ENCODE measurements at places on chromosomes 1 and 21.

DNA sequence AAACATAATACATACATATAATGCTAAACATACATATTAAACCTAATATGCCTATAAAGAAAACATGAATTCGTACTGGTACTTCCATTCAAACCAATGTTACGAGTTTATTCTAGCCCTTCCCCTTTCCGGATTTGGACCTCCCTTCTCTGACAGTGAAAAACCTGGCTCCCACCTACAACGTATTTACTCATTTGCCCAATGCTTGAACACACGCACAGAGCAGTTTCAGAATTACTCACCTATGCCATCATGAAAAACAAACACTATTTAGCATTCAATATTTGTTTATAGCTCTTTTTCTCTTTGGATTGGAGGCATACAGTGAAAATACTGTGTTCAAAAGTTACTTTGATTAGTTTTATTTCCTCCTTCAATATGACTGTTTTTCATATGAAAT is 204.4 kb downstream of the LMX1A start:
- no peak for DNase-seq

DNA sequence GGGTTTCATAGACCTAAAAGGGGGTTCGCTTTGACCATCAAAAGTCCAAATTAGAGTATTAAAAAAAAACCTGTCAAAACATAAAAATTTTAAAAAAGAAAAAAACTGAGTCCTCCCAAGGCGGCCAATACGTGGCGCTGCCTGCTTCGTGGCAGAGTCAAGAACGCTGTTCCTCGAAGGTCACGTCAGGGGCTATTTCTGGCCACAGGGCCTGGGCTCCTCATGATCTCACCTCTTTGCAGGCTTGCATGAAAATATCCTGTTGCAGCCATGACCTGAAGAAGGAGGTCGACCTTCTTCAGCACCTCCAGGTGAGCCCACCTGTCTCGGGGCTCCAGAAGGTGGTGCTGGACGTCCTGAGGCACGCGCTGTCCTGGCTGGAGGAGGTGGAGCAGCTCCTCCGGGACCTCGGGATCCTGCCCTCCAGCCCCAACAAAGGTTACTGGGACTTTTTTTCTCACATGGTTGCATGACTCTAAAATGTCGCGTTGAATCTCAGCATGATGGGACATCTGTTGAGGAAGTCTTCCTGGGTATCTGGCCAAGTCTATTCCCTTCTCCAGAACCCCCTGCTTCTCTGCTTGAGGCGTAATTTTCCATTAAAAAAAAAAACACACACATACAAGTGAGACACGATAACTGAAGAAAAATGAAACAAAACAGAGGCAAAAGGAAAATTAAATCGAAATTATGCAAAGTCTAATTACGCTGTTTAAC is 80.4 kb upstream of the EFHD2 start:
- peak; percentile 69 for DNase-seq

- DNase-seq = no peak
Observed at GRCh38 chr1:235504122-235504493, at the start of gene B3GALNT2. TSS of gene B3GALNT2 (minus strand) at chr1:235504452. CDS start at chr1:235504252, 200 bp downstream.

DNA sequence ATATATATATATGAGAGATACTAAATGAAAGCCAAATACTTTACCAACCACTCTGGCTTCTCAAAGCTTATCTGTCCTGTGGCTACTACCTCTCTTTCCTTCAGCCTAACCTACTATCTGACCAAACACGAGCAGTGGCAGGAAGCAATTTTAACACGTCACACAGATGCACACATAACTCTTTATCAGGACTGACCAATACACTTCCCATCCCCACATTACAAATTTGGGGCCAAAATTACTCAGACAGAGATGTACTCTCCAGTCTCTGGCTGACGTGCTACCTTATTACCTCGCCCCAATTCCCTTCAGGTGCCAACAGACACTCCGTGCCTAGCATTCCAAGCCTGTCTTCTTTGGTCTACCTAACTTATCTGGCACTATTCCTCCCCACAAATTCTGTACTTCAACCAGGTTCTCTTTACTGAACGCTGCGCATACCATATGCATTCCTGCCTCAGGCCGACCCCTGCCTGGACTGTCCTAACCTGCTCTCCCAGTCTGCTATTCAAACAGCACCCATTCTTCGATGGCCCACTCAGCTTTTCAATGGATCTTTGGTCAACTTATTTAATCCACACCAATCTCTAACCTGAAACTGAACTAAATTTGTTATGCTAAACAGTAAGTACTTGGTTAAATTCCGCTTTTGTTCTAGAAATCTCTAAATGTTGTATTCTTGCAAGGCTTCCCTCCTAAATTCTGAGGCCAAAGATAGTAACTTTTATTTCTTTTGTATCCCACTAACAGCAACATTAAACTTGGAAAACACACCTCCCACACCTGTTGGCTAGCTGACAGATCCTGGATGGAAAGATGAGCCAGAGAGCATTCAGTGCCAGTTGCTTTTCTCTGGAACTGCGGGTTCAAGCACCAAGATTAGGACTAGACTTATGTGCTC is 27.9 kb downstream of the RERE start:
- DNase-seq = no peak

DNA sequence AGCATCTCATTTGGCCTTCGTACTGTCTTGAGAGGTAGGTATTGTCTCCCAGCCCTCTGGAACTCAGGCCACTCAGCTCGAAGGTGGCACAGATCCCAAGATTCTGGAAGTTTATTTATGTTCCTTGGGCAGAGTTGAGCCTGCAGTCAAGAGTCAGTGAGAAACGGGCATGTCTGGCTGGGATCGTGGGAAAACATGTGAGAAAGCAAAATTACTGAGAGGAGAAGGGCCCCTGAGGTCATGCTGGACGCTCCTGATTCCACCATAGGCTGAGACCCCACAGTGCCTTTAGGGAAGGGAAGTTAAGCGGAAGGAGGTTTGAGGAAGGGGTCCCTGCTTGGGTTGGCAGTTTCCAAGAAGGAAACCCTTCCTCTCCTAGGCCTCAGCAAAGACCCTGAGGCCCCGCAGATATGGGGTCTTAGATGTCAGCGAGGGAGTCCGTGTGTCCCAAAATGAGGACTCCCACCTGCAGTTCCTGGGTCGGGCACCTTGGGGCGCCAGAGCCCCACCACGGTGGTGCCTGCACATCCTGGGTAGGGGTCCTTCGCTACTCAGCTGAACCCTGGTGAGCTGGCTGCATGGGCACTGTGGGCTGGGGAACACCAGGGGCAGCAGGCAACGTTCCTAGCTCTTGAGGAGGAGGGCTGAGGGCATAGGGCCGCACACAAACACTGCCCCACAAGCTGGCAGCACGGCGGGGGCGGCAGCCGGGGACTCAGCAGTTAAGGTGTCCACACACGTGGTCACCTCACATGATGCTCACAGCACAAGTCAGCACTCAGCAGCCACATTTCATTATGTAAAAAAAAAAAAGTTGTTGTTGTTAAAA is 12.3 kb upstream of the SEMA4A start:
- no peak for DNase-seq

GRCh38 chr1:212977781-212978645 is 27.7 kb downstream of the VASH2 start:
- DNase-seq = no peak

DNA sequence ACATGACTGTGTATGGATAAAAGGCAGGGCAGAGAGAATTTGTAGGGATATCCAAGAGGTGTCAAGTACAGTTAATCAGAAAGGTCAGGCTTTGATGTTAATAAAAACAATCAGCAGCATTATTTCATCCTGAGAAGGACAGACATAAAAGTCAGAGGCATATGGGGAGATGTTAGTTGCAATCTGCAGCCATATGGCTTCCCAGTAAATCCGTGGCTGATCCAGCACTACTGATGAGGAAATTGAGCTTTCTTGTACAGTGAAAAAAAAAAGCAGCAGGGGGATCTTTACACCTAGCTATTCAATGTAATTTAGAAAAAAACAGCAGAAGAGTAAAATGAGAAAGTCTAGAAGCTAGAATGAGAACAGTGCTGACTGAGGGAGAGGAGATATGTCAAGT is 2.2 kb upstream of the SPRR1B start:
- no peak for DNase-seq

GRCh38 chr1:37477946-37478345 is 3.6 kb downstream of the ZC3H12A start:
- no peak for DNase-seq

DNA sequence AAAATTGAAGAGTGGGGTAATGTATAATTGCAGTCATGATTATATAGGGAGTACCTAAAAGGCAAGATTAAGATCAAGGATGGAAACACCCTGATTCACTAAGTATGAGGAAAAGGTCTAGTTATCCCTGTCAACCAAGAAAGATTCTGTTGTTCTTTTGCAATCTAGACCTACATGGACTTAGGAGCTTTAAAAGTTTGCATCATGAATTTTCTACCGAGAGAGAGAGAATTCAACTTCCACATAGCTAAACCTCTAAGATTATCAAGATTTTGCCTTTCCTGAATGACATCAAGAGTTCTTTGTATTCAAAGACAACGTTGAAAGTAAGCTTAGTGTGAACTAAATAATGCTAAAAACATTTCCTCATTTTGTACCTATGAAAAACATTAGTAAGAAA is 78.8 kb upstream of the RBM34 start:
- DNase-seq = no peak

- no peak for DNase-seq
Observed at GRCh38 chr1:67937010-67937409, 103.7 kb upstream of the GNG12 start.

DNA sequence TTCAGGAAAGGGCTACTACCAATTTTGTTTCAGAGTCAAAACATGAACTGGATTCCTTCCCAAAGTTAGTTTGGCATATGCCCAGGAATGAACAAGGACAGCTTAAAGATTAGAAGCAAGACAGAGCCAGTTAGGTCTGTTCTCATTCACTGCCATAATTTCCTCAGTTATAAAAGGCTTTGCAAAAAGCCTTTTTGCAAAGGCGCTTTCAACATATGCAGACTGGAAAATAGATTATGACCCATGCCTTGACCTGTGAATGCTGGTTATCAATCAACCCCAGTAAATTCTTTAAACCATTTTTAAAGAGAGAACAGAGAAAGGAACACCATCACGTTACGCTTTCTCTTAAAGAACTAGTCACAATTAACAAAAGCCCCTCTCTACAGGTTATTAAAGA is 1.7 kb upstream of the FRRS1 start:
- DNase-seq = no peak

GRCh38 chr1:23799570-23800399 is 769 bp downstream of the GALE start:
- DNase-seq = no peak

GRCh38 chr1:11680270-11681070 is 478 bp downstream of the MAD2L2 start:
- DNase-seq = no peak

DNA sequence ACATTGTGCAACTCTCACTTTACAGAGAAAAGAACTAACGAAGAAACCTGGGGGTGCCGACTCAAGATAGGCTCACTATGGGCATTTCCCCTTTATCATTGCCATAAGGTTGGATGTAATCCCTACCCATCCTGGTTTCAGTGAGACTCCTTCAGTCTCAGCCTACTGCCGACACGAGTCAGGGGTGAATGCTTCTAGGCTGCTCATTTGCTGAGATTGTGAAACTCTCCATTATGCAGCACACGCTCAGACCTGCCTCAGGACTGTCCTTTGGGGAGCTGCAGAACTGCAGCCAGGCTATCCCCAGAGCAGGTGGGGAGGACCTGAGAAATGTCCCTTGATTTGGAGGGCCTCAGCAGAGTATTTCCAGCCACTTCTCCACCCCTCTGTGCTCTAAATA is 22.2 kb downstream of the TSHB start:
- DNase-seq = no peak

All from inflammatory macrophage treated with lipopolysaccharide for 4 hours (primary cell).